Dorsolateral prefrontal cortex (tissue), 122 donors: ENCODE measurements at places on chromosomes 16 and 17. TPM values are rescaled to one million over a fixed set of nuclear protein-coding genes. Genes with fewer than 3 reads are reported as not detected.

SHISA6 gene
- total RNA-seq: 5.9 TPM

GP1BA gene
- total RNA-seq: not detected

KIF19 gene
- 18.0 TPM for total RNA-seq

OR1A1 gene
- total RNA-seq: 0.22 TPM

FBXO31 gene
- 58.1 TPM for total RNA-seq

NOS2 gene
- 4.6 TPM for total RNA-seq

GJC1 gene
- 15.3 TPM for total RNA-seq

ELOB gene
- total RNA-seq: 230 TPM

SEBOX gene
- total RNA-seq: not detected

ATP1B2 gene
- 357 TPM for total RNA-seq

ZNF423 gene
- 19.1 TPM for total RNA-seq

EXOC3L1 gene
- 1.1 TPM for total RNA-seq

BANP gene
- 28.0 TPM for total RNA-seq

NRN1L gene
- 2.5 TPM for total RNA-seq

ARHGDIG gene
- 163 TPM for total RNA-seq

C16orf46 gene
- 9.1 TPM for total RNA-seq
